ENCODE measurements at places on chromosomes 5 and 9. TPM values are rescaled to one million over a fixed set of nuclear protein-coding genes. Genes with fewer than 3 reads are reported as not detected.

DNA sequence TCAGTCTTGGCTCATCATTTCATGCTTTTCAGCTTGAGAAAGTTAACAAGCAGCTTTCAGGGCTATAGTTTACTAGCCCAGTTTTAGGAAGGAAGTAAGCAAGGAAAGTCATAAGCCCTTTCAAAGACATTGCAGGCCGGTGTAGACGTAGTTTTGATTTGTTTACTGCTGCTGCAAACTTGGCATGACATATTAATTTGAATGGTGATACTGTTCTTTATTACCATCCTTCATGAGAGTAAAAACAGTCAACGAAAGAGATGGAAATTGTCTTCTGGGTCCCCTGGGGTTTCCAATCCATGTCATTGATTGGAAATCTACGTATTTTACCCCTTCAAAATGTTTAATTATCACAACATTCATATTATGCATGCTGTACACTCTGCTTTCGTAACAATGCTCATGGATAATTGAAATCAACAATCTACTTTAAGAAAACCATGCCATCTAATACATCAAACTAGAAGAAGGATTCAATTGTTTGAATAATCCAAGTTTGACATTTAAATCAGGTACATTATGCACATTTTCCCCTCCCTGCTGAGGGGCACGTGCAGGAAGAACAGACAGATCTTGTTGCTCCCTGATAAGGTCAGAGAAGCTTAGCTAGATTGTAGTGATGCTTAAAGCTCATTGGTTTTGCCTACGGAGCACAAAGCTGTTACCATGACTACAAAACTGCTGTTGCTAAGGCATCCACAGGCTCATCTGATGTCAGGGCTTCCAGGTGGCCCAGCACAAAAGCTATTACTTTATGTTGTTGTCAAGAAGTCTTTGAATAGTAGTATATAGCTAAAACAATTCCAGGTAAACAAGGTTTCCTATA lies 139.9 kb upstream of the PRLR start:
- no peak for DNase-seq

DNA sequence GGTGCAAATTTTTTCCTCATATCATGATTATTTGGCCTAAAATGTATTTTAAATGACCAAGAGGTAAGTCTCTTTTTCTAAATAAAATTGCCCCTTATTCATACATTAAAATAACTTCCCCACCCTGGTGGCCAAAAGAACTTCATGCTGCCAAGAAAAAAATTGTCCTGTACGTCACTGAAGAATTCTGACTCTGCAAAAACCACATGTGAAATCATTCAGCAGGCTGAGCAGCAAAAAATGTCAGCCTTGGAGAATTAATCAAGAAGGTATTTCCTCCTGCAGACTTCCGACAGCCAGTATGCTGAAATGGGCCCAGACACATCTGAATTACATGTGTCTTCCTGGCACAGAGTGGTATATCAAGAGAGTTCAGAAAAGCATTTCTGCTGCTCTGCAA lies 94.6 kb upstream of the HMHB1 start:
- DNase-seq, result peak; percentile 30

GRCh38 chr9:4489562-4489918 lies 728 bp upstream of the SLC1A1 start:
- peak; percentile 63 for DNase-seq

GRCh38 chr9:89109666-89110065 lies 69.0 kb downstream of the SHC3 start:
- no peak for DNase-seq

DNA sequence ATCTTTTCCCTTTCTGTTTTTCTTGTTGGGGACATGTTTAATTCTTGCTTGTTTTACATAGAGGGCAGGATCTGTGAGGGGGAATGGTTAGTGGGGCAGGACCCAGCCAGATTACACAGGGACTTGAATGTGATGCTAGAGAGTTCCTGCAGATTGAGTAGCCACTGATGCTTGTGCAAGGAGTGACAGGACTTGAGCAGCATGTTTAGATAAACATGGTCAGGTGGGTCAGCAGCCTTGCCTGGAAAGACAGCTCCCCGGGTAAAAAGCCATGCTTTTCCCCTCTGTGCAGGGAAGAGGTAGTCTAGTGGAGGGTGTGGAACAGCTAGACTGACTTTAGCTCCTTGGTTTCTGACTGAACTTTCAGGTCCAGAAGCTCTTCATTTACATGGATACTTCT lies 261.2 kb downstream of the AOPEP start:
- DNase-seq, result no peak

- no peak for DNase-seq
Measured at GRCh38 chr5:76305775-76306174, 97.3 kb upstream of the IQGAP2 start.

DNA sequence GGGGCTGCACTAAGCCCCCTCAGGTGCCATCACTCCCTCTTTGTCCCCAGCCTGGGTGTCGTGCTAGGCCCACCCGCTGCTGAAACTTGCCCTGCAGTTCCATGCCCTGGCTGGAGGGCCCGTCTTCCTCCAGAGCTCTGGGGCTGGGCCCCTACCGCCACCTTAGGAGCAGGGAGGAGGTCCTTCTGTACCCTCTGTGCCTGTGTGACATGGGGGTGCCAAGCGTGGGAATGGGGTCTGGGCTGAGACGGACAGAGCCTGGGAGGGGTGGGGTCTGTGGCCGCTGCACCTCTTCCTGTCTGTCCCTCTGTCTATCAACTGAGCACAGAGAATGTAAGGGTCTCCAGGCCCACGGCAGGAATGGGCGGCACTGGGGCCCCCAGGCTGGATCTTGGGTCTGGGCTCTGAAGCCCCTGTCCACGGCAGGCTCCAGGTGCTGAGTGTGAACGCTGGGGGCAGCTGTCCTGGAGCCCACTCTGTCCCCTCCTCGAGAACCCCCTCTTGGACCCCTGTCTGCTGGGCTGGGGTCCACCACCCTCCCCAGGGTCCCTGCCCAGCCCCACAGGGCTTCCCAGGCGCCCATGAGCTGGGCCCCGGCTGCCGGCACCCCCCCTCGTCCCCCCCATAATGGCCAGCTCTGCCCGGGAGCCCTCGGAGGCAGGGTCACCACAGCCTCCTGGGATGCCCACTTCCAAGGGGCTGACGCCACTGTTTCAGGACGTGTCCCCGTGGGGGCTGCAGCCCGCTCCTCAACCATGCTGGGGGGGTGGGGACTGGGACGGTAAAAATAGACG lies 15.8 kb upstream of the NRARP start:
- DNase-seq, result no peak

DNA sequence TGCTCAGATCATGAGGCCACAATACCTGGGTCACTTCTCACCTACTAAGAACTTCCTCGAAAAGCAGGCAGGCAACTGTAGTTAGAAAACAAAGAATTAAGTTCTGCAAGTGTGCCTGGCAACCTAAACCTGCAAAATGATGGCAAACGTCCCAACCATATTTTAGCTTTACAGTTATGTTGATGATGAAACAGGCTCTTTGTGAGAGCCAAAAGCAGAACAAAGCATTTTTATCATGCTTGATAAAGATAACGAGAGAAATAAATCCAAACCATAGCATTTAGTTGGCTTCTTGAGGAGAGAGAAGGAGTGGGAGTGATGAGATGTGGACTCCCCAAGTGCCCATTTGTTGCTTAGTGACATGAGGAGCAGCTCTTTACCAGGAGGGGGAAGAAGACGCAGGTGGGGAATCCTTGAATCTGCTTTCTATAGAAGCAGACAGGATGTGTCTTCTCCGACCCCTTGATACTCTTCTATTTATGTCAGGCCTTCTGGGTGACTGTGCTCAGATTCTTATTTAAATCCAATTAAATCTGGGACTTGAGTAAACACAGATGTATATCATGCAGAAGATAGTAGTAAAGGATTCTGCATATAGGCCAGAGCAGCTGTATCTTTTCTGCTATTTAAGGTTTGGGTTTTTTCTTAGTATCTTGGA lies 221.2 kb downstream of the TMEM167A start:
- no peak for DNase-seq

DNA sequence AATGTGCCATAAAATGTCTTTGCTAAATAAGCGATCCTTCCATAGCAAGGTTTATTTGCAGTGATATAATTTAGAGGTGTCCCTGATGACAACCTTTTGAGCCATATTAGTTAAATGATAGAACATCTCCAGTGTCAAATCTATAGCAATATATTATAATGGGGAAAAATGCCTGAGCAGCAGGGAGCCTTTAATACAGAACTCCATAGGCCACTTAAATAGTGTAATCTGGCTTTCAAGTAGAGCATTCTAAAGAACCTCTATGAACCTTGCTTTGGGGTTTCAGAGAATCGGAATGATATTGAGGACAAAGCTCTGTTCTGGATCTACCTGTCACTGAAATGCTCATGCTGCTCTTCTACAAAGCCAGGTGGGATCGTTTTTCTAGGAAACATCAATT lies 96.7 kb upstream of the MEF2C start:
- no peak for DNase-seq

GRCh38 chr5:95779611-95780010 lies 42.9 kb downstream of the GLRX start:
- DNase-seq, result peak; percentile 52

GRCh38 chr9:113620377-113621161 lies 157.0 kb downstream of the RGS3 start:
- peak; percentile 97 for DNase-seq

- peak; percentile 97 for DNase-seq
Measured at GRCh38 chr9:110069326-110070248, 138.4 kb downstream of the C9orf152 start.

DNA sequence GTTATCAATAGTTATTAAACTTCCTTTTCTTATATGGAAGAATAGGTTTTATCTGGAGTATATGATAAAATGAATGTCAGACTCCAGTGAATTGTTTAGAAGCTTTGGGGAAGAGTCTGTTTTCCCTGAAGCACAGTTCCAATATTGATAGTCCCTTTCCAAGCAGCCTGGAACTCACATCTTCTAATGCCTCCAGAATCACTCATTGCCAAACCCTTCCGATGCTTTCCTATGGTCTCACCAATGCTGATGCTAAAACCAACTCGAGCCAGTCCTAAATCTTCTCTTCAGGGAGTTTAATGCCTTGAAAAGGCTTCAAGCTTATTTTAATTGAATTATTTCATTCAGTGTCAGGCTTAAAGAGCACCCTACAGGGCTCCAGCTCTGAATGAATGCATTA lies 121.2 kb downstream of the PTTG1 start:
- no peak for DNase-seq

DNA sequence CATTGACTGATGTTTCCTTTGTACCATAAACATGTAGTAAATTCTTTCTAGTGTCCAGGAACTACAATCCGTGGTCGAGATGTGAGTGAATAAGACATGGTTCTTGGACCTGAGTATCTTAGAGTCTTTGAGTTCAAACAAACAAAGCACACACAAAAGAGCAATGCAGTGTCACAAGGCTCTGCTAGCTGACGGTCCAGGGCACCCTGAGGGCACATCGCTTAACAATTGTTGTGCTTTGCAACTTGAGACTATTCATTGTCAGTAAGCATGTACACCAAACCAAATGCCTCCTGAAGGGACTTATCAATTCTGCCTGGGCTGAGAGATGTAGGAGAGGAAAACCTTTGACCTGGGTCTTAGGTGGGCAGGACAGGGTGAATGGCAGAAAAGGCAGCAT lies 84.8 kb downstream of the CAMK4 start:
- DNase-seq, result no peak

DNA sequence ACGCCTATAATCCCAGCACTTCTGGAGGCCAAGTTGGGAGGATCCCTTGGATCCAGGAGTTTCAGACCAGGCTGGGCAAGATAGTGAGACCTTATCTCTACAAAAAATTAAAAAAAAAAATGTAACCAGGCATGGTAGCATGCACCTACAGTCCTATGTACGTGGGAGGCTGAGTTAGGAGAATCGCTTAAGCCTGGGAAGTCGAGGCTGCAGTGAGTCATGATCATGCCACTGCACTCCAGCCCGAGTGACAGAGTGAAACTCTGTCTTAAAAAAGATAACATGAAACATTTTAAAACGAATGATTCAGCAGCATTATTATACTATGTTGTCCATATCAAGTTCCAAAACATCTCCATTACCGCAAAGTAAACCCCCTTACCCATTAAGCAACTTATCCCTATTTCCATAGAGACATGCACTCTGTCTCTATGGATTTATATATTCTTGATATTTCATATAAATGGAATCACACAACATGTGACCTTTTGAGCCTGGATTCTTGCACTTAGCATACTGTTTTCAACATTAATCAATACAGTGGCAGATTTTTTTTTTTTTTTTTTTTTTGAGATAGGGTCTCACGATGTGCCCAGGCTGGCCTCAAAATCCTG lies 56.9 kb upstream of the MTMR12 start:
- DNase-seq, result no peak

DNA sequence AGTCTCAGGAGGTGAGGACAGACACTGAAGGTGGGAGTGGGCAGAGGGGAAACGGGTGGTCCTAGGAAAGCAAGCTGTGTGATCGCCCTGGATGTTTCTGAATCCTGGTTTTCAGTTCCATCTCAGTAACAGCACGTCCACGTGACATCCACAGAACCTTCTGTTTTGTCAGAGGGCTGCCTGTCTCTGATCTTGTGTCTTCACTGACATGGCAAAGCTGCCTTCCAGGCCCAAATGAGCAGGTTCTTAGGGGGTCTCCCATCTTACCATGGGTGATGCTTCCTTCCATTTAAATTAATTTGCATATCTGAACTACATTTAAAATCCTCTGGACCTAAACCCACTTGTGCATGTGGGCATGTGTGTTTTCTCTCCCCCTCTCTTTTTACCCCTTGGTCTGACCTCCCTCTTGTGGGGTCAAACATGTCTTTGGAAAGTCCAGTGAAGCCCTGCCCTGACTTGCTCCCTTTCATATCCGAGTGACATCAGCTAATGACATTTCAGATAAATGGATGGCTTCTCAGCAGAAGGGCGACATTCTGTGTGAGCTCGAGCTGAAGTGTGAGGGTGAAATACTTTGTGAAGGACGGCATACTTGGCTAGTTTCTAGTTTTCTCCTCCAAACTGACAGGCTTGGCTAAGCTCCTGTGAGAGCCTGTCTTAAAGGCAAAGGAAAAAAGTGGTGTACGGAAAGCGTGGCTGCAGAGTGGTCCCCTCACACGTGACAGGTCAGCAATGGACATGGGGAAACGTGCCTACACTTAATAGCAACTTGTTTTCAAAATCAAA lies 204.8 kb upstream of the S1PR3 start:
- DNase-seq, result no peak

DNA sequence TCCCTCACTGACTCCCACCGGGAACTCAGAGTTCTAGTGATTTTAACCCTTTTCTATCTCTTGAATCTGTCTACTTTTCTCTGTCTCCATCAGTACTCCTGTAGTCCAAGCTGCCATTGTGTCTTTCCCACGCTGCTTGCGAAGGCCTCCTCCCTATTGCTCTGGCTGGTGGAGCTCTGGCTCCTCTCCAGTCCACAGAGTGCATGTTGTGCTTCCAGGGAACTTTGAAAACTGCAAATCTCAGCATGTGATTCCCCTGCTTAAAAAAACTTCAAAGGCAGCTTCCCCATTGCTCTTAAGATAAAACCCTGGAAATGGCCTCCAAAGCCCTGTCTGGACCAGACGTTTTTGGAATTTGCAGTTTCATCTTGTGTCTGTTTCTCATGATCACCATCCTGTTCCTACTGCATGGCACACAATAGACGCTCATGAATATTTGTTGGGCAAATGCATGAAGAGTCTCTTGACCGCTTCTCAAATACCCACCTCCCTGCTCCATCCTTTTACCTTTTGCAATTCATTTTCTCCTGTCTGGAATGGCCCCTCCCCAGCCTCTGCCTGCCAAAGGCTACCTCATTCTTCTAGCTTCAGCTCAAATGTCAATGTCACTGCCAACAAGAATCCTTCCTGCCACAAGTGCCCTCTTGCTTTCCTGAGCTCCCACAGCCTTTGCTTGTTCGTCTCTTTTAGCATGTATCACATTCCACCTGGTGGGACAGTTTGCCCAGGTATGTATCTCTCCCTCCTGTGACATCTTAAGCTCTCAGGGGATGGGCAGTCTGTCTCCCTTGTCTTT lies 293.2 kb downstream of the ARHGAP26 start:
- no peak for DNase-seq

PCDHGA5 gene
- total RNA-seq, result 0.74 TPM

LRRC70 gene
- total RNA-seq, result 60.8 TPM

GDNF gene
- not detected for total RNA-seq

TMC1 gene
- 0.74 TPM for total RNA-seq

SPDL1 gene
- 27.5 TPM for total RNA-seq

Measured in dermis blood vessel endothelial cell (primary cell).